ENCODE measurements at places on chromosomes 2 and 18.
A peak's percentile ranks its signal among the peaks of the same experiment; 100 is the strongest.

GRCh38 chr2:6650311-6650710 lies 215.4 kb downstream of the CMPK2 start:
- DNase-seq, result no peak

- DNase-seq, result peak; percentile 74
Measured at GRCh38 chr18:13218368-13218991, at the start of gene LDLRAD4. TSS of gene LDLRAD4 (plus strand) at chr18:13218760.

GRCh38 chr2:38301969-38302702 lies 74.9 kb downstream of the ATL2 start:
- no peak for DNase-seq

DNA sequence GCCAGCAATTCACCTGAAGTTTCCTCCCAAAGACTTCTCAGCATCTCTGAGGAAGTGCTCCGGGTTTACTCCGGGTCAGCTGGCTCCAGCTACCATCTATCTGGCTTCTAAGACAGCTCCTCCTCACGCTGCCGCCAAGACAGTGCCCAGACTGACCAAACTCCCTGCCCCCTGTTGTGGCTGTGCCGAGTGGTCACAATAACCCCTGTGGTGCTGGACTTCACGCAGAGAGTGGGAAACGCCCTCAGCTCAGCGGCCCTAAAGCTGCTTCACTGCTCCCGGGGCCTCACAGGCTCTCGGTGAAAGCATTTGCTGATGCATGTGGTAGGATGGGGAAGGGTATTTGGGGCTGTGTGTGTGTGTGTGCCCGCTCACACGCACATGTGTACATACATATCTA lies 154.8 kb upstream of the ZNF236 start:
- DNase-seq, result no peak

GRCh38 chr18:58344080-58344670 lies 284.7 kb downstream of the ALPK2 start:
- no peak for DNase-seq

DNA sequence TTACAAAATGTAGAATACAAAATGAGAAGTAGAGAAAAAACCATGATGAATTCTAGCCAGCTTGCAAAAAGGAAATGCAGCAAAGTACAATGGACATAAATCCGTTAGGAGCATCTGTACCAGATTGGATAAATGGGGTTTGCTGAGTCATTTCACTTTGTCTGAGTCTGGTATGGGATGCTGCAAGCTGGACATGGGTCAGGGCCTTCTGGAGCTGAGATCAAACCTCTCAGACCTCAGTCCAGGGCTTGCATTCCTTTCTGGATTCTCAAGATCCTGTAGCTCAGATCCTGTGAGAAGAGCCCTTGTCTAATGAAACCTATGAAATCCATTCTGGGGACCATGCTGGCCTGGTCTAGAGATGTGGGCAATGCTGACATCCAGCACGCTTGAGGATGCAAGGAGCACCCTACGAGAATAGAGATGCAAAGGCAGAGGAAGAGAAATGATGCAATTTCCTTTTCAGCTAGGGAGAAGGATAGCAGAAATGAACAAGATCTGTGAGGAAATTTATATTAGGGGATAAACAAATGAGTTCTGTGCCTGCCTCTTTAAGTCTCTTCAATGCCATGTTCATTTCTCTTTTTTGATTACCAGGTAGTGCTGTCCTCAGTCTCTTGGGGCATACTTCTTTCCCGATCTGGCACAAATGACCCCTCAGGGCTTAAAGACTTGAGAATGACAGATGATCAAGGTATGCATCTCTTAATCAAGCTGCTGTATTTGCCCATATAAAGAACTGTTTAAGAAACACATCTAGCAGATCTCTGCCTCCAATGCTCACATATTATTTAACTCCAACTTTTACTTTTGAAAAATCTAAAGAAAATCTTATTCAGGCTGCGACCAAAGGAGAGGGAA lies 230.4 kb downstream of the MEIS1 start:
- no peak for DNase-seq

GRCh38 chr2:231800493-231801091 lies 14.3 kb downstream of the COPS7B start:
- DNase-seq, result no peak

GRCh38 chr2:50345701-50346591 lies 686.0 kb downstream of the NRXN1 start:
- DNase-seq, result no peak

DNA sequence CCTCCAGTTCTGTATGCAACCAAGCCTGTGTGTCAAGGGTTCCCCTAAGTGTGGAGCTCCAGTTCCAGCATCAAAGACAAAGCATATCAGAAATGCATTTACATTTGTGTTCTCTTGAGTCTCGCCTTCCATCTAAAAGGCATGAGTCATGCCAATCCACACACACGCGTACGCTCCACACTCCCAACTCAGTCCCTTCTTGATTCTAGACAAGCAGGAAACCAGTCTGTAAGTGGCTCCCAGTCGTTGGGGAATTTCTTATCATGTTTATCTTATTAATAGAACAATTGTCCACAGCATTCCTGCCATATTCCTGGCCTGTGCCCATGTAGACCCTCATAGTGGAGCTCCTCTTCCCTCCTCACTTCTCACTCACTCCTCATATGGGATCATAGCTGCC lies 86.4 kb upstream of the SLC35G4 start:
- no peak for DNase-seq

DNA sequence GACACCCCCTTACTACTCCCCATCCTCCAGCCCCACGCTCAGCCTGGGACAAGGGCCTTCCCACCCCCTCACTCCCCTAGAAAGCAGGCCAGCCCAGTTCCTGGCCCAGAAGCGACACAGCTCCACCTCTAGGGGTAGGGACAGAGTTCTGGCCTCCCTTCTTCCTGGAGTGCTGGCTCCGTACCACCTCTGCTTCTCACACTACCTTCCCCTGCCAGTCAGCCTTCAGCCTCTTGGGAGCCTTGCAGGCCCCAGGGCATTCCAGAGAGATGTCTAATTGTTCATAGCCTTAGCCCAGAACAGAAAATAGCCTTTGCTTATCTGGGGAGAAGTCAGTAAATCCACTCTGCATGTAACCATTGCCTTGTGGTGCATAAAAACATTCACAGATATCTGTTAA lies 13.1 kb upstream of the CATIP start:
- DNase-seq, result no peak

- DNase-seq, result no peak
Measured at GRCh38 chr2:191533693-191534180, 144.2 kb upstream of the NABP1 start.

- DNase-seq, result no peak
Measured at GRCh38 chr2:187528042-187528441, 26.2 kb downstream of the TFPI start.

GRCh38 chr2:134718817-134719814 lies at the start of gene TMEM163:
TSS of gene TMEM163 (minus strand) at chr2:134719000.
- DNase-seq, result no peak

GRCh38 chr2:135792401-135793150 lies 44.4 kb downstream of the LCT start:
- no peak for DNase-seq

DNA sequence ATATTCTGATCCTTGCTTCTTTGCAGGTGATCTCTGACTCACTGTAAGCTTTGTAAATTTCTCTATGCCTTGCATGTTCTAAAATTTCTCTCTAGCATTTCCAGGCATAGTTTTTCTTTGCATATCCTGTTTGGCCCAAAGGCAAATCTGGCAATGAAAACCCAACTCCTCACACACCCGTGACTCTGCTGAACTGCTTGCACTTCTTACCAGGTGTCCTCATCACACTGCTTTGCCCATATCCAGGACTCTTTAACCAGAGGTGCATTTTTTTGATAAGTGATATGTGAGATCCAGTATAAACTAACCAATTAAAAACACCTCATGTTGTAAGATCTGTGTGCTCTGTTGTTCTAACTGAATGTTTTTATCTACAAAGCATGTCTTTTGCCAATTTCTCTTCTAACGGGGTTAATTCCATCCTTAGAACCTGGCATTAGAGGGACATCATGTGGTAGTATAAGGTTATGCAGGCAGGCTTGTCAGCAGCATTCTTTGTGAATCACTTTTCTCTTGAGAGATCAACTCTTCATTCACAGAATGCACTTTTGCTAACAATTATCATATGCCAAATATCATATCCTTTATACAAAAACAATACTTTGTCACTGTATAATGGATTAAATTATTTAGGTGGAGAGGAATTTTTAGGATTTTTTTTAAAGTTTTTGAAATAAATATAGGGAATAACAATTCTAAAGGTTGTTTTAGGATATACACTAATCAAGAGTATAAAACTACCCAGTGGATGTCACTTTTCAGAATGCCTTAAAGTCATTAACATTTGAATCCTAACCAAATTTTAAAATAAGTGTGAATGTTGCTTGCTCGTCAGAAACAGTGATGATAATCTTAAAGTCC lies 20.8 kb upstream of the TMX3 start:
- DNase-seq, result no peak

DNA sequence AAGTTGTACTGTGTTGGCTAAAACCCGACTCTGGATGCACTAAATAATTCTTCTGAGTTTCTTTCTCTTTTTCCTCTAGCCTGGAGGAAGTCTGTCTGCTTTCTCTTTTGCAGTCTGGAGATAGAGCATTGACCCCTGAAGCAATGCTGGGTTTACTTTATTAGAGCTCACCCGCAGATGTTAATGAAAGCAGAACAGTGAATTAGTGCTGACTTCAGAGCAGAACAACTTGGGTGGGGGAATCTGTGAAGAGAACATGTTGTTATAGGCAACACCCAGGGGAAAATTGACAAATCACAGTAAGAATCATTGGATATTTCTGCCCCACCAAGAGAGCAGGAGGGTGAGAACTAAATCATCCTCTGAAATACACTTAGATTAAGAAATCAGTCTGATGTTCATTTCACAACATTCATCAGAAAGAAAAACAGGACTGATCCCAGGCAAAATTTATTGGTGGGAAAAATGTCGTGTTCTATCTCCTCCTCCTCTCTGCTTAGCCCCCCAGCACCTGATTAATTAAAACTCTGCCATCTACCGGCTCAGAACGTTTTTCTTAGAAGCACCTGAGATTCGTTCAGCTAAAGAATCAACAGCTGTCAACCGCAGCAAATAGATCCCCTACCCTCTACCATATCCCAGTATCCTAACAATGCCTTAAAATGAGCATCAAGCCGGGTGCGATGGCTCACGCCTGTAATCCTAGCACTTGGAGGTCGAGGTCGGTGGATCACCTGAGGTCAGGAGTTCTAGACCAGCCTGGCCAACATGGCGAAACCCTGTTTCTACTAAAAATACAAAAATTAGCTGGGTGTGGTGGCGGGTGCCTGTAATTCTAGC lies 165.1 kb downstream of the FMNL2 start:
- no peak for DNase-seq

DNA sequence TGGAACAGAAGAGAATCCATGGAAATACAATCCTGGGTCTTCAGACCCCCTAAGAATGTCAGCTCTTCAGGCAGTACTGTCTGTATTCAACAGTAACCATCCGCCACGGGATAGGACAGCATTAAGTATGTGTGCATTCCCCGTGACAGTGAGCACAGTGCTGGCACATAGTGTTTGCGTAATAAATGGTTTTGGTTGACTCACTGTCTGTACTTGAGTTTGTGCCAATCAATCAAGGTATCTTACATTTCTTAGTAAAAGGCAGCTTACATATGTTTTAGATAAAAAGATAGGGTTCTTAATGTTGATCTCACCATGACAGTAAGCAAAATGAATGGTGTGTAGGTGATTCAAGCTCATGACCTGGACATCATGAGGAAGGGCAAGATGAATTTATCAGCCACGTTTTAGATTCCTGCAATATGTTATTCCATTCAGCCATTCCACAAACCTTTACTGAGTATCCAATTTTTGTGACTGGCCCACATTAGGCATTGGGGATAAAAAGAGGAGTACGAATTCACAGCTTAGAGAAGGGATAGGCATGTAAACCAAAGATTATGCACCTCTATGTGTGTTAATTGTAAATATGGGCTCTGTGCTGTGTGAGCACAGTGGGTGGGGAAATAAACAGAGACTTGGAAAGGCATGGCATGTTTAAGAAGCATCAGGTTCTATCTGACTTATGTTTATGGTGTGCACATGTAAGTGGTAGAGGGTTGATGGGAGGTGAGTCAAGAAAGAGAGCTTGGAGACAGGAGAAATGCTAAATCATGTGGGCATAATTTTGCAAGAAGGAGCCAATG lies 258.8 kb downstream of the SLC8A1 start:
- no peak for DNase-seq

DNA sequence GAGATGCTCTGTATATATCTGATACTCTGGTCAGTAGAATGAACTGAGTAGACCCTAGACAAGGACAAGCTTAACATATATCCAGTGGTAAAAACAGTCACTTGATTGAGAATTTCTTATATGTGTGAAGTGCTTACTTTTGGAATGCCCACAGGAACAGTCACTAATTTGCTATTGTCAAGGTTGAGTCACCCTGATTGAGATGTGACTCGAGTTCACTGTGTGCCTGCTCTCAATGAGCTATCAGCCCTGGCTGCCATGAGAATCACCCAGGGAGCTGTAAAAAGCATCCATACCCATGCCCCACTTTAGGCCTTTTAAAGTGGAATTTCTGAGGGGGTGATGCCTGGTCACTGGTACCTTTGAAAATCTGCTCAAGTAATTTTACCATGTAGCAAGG lies 283.7 kb downstream of the SUCLG1 start:
- no peak for DNase-seq

DNA sequence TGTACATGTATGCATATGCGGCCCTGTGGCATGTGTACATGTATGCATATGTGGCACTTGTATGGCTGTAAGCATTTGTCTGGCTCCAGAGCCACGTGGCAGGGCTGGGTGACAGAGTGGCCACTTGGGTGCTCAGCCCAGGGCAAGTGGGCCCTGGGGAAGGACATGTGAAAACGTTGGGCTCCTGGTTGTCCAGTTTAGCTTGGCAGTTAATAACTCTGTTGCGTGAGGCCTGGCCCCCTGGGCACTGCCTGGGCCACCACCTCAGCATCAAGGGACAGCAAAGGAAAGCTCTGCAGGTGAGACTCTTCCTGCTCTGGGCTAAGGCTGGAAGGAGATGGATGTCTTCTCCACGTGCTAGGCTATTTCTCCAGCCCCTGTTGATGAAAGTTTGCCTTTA lies 119.9 kb downstream of the CTIF start:
- no peak for DNase-seq

GRCh38 chr2:185475914-185476313 lies 262.7 kb upstream of the FSIP2 start:
- DNase-seq, result no peak

DNA sequence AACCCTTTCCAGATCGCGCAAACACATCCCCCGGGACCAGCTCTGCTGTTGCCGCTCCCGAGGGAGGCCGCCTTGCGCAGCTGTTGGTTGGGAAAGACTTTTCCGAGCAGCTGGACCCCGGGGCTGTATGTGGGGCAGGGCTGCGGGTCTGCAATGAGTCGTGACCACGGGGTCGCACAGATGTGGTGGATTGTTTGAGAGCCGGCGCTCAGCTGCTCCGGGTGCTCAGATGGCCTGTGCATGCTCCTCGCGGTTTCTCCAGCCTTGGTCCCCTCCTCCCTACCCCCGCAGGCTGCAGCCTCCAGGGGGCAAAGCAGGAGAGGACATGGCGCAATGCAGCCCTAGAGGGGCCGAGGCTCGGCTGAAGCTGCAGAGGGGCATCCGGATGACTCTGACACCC lies 105.2 kb upstream of the OTOS start:
- no peak for DNase-seq
